Activated naive CD8-positive, alpha-beta T cell treated with anti-CD3 and anti-CD28 coated beads, Interleukin-2, amount 10 ng/mL, durations not matched to agents 7 days and 5 days (primary cell): ENCODE measurements at places on chromosomes 16 and 17. TPM values are rescaled to one million over a fixed set of nuclear protein-coding genes. Genes with fewer than 3 reads are reported as not detected.

- no peak for DNase-seq
These were observed 83.6 kb downstream of the VAT1L start for GRCh38 chr16:77871932-77872331.

DNA sequence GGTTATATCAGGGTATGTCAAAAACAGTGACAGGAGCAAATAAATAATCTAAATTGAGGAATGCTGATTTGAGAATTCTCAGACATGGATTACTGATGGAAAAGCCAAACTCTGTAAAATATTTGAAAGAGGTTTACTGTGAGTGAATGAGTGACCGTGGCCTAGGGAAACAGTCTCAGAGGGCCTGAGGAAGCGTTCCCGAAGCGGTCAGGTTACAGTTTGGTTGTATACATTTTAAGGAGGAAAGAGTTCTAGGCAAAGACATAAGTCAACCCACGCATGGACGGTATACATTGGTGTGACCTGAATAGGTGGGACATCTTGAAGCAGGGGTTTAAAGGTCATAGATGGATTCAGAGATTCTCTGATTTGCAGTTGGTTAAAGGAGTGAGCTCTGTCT lies 771.7 kb downstream of the KCNJ18 start:
- DNase-seq: no peak

DNA sequence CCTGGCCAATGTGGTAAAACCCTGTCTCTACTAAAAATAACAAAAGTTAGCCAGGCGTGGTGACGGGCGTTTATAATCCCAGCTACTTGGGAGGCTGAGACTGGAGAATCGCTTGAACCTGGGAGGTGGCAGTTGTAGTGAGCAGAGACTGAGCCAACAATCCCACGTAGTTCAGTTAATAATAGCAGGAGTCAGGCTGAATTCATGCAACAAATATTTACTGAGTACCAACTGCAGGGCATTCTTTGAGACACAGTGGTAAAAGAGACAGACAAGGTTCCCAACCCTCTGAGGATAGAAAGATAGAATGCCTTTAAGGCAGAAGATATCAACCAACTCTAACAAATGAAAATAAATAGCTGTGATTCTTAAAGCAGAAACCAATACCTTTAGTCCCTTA lies 39.1 kb downstream of the SPOP start:
- DNase-seq: no peak

- no peak for DNase-seq
These were observed 57.5 kb downstream of the CYB5B start for GRCh38 chr16:69481901-69482341.

The KRTAP1-5 gene
- not detected for total RNA-seq

GRCh38 chr16:31093132-31093703 lies 1.4 kb downstream of the VKORC1 start:
- no peak for DNase-seq

The KRT39 gene
- total RNA-seq: not detected

The CCDC200 gene
- total RNA-seq: not detected

The KRTAP2-3 gene
- not detected for total RNA-seq

GRCh38 chr17:42268236-42268635 lies 8.0 kb downstream of the STAT5B start:
- DNase-seq: no peak

- no peak for DNase-seq
These were observed 36.4 kb downstream of the KLHDC4 start for GRCh38 chr16:87729266-87729954.

- DNase-seq: no peak
These were observed 2.3 kb downstream of the LRRC3C start for GRCh38 chr17:39929646-39930407.

The ZNF652 gene
- total RNA-seq: 47.7 TPM

DNA sequence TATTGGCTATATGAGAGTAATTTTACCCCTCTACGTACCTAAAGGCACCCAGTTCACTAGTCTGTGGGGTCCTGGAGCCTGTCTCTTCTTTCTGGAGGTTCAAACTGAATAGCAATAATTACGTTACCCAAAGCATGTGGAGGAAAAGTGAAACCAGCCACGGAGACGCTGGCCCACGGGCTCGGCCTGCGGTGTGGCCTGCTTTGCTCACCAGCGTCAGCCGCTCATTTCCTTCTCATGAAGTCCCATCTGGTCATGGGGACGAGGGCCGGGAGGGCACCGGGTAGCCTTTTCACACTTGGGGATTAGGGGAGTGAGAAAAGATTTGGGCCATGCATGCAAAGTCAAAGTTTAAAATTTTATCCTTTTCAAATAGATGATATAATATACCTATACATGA lies 26.9 kb downstream of the ELAC2 start:
- DNase-seq: no peak

The WDR90 gene
- total RNA-seq: 79.1 TPM

DNA sequence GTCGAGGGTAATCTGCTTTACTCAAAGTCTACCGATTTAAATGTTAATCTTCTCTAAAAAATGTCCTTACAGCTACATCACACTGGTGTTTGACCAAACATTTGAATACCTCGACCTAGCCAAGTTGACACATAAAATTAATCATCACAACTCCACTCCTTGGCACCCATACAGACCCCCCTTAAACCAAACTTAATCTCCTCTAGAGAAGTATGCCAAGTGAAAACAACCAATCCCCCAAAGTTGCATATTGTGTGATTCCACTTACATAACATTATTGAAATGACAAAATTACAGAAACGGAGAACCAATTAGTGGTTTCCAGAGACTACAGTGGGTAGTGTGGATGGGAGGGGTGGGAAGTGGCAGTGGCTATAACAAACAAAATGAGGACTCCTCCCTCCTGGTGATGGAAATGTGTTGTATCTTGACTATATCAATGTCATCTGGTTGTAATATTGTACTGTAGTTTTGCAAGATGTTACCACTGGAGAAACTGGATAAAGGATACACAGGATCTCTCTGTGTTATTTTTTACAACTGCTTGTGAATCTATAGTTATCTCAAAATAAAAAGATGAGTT lies 39.4 kb downstream of the CAPNS2 start:
- DNase-seq: no peak

GRCh38 chr16:24463196-24463945 lies 76.0 kb upstream of the RBBP6 start:
- DNase-seq: no peak

DNA sequence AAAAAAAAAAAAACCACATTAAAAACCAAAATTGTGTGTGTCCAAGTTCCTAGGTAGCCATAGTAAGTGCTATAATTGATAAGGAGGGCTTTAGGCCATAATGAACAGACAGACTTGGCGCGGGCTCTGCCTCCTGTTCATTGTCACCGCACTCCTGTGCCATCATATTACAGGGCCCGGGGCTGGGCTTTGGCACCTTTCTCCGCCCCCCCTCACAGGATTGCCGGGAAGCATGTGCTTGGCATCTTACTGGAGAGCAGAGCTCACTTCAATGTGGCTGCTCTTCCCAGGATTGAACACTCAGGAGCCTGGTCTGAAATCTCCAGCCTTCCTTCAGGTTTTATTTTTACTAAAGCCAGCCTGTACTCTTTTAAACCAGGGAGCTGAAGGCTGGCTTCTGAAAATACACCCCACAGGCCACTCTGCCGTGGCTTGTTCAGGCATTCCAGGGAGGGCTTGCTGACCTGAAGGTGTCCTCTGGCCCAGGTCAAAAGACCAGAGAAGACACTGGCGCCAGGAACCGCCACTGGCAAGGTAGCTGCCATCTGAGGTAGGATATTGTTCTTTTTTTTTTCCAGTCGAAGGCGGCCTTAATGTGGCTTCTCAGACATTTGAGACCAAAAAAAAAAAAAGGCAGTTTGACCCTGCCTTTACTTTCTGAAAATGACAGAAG lies 39.3 kb downstream of the DHRS7B start:
- no peak for DNase-seq

DNA sequence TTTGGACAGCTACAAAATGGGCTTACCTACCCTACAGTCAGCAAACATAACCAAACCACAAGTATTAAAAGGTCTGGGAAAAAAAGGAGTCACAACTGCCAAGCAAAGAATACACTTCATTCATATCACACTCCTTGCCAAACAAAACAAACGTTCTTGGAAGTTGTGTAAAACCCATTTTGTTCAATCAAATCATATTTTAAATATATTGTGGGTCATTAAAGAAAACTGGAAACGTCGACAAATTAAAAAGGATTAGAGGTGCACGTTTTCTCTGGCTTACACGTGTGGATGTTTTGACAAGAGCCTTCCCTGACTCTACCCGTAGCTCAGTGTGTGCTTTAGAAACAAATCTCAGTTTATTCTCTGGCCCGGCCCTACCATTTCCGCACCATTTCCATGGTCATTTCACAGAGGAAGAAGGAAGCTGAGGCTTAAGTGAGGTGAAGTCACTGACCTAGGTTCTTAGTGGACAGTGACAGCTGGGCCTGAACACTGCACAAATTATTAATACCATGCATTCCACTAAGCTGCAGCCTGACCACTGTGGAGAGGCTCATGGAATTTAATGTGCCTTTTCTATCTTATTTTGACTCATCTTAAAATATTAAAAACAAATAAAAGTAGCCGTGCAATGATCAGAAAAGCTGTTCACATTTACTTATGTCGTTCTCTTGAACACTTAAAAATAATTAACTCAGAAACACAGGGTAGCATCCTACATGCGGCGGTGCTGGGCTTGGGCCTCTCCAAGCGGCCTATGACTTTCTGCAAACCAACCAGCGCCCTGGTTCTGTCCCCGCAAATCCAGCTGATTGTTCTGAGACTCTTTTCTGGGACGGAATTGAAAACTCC lies 968 bp downstream of the CEP112 start:
- no peak for DNase-seq

The TBX21 gene
- total RNA-seq: 20.7 TPM

The GRIN2C gene
- total RNA-seq: 0.17 TPM

GRCh38 chr17:60857556-60858080 lies 180.0 kb downstream of the BCAS3 start:
- no peak for DNase-seq

DNA sequence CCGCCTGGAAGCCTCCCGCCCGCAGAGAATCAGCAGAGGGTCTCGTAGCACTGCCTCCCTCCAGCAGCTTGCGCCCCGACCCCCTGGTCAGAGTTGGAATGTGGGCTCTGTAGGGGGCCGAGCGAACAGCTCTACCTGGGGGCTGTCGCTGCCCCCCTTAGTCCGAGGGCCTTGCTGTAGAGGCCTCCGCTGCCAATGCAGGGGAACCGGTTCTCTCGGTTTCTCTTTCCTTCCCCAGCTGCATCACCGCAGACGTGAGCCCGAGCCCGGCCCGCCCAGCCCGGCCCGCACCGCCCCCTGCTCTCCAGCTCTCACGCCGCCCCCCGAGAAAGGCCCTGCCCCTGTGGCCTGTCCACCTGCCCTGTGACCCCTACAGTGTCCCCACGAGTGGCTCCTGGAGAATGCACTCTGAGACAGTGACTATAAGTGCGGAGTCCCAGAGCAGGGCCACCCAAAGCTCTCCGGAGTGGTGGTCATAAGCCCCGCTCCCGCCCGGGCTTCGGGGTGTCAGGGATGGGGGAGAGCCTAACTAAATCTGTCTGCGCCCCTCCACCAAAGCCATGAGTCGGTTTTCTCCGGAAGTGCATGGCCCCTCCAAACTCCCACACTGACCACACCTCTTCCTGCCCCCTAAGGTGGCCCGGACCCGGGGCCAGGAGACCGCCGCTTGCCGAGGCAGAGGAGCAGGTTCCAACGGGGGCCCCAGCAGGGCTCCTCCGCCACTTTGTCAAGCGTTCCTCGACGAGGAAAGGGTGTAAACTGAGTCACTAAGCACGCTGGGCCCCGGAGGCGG lies 1.7 kb downstream of the ARHGAP27 start:
- no peak for DNase-seq

- DNase-seq: no peak
These were observed 191.5 kb upstream of the MAF start for GRCh38 chr16:79792076-79792475.

The HID1 gene
- total RNA-seq: 3.6 TPM

The EEF2KMT gene
- total RNA-seq: 10.4 TPM

- DNase-seq: no peak
These were observed 578.7 kb upstream of the CDH11 start for GRCh38 chr16:65700596-65700995.

The MLYCD gene
- total RNA-seq: 6.1 TPM

DNA sequence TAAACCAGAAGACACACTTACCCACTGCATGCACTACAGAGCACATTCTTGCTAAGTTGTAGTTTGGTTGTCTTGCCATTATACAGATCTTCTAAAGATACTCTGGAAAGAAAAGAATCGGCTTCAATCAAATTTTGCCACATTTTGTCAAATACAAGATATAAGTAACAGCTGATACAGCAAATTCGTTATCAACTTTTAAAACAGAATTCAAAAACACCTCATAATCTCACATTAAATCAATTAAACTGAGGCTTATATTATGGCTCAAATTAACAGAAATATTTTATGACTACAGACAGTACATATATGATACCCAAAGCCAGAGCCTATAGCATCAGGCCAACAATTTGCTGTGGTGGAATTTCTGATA lies 5.4 kb downstream of the DNAJA2 start:
- DNase-seq: no peak

- DNase-seq: no peak
These were observed 17.9 kb downstream of the WWOX start for GRCh38 chr16:78117391-78117790.

The IGFALS gene
- 0.55 TPM for total RNA-seq

The LSM12 gene
- total RNA-seq: 51.4 TPM

The PPY gene
- not detected for total RNA-seq

The DNAI2 gene
- 1.6 TPM for total RNA-seq

DNA sequence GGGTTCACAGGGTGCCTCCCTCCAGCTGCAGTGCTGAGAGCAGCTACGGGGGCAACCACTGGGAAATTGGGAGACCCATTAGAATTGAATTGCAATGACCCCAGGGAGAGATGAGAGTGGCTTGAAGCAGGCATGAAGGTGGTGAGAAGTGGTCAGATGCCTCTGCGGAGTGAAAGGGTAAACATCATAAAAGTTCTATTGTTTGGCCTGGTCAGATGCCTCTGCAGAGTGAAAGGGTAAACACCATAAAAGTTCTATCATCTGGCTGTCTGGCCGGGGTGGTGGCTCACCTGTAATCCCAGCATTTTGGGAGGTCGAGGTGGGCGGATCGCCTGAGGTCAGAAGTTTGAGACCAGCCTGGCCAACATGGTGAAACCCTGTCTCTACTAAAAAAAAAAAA lies 53.5 kb downstream of the TNFRSF13B start:
- no peak for DNase-seq

The NHLRC4 gene
- 3.6 TPM for total RNA-seq

The IGF2BP1 gene
- not detected for total RNA-seq

DNA sequence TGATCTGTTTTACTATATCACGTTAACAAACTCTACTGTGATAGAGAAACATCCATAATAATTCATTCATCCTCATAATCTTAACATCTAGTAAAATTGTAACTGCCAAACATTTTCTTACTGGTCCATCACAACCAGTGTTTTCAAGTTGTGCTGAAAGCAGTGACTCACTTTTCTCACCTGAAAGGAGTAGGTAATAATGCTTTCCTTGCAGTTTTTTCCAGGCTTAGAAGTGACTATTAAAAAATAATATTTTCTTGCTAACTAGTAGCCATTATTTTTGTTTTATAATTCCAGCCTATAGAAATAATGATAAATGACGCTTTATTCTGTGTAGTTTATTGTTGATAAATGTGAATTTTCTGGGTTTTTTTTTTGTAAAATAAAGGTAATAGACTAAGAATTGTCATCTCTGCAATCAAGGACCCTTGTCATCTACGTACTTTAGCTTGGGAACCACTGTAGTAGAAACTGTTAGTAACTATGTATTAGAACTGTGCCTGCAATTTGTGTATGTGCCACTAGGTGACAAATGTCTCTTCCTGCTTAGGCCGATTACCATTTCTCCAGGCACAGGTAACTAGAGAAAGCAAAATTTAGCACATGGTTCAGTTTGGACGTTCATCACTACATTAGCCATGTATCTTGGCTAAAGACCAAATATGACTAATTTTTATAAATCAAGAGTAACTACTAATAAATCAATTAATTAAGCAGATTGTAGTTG lies 409.4 kb upstream of the ERCC4 start:
- DNase-seq: no peak

- no peak for DNase-seq
These were observed 3.3 kb downstream of the MT1H start for GRCh38 chr16:56672761-56673536.

The SGSH gene
- total RNA-seq: 51.3 TPM
